ENCODE measurements at places on chromosomes 7 and 10.

DNA sequence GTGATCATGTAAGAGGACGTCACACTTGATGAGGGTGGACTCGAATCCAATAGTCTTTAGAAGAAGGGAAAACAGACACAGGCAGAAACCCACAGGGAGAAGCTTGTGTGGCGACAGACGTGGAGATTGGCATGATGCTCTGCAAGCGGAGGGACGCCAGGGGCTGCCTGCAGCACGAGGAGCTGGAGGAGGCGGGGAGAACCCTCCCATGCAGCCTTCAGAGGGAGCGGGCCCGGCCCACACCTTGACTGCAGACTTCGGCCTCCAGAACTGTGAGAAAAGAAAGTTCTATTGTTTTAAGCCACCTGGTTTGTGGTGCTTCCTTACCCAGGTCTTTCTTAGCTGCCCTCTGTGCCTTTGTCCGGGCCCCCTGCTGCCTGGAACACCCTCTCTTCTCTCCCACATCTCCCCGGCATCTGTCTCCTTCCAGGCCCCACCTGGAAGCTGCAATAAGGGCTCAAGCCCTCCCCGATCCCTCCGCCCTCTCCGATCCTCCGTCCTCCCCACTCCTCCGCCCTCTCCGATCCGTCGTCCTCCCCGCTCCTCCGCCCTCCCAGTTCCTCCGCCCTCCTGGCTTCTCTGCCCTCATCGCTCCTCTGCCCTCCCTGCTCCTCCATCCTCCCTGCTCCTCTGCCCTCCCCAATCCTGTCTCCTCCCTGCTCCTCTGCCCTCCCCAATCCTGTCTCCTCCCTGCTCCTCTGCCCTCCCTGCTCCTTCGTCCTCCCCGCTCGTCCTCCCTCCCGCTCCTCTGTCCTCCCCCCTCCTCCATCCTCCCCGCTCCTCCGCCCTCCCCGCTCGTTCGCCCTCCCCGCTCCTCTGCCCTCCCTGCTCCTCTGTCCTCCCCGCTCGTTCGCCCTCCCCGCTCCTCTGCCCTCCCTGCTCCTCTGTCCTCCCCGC, 17.4 kb upstream of the PRKAG2 start:
- DNase-seq, result peak; percentile 86

GRCh38 chr7:901388-902154, 25.2 kb downstream of the GET4 start:
- DNase-seq, result no peak

- DNase-seq, result no peak
Observed at GRCh38 chr7:55149001-55149400, 130.2 kb downstream of the EGFR start.

DNA sequence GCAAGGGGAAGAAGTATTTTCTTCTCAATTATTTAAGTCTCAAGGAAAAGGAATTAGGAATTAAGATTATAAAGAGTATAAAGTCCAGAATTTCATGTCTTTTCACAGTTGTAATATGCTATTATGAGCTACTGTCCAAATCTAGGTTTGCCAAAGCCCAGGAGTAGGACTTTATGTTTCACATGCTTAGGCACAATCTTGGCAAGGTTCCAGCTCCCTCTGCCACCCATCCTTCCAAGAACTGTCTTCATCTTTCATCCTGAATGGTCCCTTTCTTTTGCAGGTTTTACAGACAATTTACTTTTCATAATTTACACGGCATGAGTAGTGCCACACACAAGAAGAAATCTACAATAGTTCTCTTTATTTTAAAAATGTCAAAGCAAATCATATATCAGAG, 29.5 kb downstream of the SLC16A9 start:
- DNase-seq, result no peak

DNA sequence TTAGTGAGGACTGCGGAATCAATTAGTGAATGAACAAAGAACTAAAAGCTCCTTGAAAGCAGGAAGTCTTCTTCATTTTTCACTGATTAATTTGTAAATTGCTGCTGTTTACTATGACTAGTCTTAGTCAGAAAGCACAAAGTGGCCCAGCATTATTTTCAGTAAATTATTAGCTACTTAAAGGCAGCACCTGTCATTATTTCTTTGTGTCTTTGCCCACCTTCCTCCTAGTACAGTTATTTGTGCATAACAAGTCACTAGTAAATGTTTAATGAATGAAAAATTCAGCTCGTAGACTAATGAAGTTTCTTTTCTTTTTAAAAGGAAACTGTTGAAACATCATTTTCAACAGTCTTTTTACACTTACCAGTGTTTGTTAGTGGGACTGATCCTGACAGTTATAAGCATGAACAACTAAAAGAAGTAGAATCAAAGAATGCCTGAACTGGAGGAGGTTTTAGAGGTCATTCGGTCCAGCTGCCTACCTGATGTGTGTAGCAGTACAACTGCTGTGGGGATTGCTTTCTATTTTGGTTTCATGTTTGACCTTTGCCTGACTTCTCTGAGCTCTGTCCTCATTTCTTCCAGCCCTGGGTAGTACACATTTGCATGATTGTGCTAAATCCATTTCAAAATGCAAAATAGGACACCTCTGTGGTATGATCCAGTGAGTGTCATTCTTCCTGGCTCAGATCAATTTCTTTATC, 140.0 kb upstream of the PHYHIPL start:
- DNase-seq, result no peak

DNA sequence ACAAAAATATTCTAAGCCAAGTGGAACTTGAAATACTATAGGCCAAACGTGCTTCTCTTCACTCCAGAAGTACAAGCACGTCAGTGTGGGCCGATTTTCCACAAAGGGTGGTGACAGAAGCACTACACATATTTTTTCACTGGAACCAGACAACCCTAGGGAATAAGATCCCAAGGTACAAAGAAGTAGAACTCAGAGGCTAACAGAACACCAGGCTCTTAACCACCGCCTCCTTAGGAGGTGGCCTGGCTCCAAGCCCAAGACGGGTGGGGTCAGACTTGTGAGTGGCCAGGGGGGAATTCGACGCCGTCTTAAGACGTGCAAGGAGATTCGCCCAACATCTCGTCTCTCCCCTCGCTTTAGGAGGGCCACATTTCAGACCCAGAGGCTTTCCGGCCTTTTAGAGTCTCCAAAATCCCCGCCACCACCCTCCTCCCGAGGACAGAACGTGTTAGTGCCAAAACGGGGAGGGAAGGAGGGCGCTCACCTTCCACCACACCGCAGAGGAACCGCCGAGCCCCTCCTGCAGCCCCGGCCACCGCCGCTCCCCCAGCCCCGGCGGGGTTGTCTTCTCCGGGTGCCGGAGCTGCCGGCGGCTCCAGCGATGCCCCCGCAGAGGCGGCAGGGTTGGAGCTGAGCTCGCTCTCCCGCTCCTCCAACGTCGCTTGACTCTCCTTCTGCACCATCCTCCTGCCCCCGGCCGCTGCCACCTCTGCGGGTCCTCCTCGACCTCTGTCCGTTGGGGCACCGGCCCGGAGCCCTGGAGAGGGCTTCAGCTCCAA, 716 bp downstream of the OGA start:
- no peak for DNase-seq

GRCh38 chr7:14734839-14735321, 167.7 kb downstream of the DGKB start:
- DNase-seq, result no peak
